EH (cell line): ENCODE measurements at places on chromosomes 4 and X.

DNA sequence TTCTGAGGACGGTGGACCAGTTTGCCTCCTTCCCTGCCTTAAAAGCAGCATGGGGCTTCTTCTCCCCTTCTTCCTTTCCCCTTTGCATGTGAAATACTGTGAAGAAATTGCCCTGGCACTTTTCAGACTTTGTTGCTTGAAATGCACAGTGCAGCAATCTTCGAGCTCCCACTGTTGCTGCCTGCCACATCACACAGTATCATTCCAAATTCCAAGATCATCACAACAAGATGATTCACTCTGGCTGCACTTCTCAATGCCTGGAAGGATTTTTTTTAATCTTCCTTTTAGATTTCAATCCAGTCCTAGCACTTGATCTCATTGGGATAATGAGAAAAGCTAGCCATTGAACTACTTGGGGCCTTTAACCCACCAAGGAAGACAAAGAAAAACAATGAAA is 255.3 kb downstream of the RAPGEF2 start:
- DNase-seq: peak; percentile 91

DNA sequence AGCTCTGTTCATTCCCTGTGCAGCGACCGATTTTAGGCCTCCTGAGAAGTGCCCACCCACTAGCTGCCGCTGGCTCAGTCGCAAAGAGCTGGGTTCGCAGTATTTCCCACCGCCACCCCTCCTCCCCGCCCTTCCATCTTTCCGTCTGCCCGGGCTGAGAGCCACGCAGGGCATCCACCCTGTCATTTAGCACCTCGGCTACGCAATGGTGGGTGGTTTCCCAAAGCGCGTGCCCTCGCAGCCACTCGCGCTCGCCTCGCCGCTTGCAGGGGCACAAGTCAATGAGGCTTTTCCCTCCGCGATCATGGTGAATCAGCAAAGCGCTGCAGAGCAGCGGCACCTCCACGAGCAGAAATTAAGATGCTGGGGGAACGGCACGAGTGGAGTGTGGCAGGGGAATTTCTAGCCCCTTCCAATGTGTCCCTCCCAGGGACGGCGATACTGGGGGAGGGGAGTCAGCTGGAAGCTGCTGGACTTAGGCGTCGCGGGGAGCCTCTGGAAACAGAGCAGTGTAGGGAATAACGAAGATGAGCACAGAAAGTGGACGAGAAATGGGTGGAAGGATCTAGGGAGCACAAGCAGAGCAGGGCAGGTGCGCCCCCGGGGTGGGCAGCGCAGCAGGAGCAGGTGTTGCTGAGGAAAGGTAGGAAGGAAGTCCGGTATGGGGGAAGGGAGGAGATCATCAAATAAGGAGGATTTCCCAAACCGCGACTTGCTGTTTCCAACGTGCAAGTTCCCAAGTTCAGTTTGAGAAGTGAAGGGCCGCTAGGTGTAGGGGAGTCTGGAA is 2.4 kb upstream of the PTCHD1 start:
- no peak for DNase-seq

DNA sequence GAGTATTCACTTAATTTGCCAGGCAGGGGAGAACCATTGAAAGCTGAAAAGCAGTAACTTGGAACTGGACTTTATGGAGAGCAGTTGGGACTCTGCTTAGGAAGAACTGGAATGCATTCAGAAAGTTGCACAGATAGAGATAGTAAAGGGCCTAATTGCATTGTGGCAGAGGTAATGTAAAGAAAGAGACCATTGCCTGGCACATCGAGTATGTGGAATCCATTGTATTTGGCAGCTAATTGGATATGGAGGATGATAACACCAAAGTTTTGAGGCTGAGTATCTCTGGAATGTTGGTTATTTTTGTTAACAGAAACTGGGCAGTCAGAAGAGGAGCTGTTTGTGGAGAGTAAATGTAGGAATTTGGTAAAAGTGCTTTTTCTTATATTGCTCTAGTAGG is 169.9 kb downstream of the BMPR1B start:
- DNase-seq: no peak

GRCh38 chr4:122623637-122624166 is 2.8 kb upstream of the IL21 start:
- DNase-seq: no peak

DNA sequence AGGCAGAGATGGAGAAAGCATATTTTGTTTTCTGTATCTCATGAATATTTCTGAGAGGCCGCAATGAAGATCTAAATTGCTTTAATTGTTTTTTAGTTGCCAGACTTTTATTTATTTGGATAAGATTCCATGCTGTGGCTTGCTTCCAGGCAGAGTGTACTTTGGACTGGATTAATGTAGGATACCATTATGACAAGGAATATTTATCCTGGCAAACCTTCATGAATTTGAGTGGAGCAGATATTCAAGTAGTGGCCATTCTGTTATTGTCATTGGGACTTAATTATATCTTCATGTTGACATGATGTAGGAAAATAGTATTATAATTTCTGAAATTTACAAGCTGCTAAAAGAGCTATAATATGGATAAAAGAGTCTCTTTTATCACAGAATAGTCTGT is 182.9 kb downstream of the C4orf33 start:
- DNase-seq: no peak

DNA sequence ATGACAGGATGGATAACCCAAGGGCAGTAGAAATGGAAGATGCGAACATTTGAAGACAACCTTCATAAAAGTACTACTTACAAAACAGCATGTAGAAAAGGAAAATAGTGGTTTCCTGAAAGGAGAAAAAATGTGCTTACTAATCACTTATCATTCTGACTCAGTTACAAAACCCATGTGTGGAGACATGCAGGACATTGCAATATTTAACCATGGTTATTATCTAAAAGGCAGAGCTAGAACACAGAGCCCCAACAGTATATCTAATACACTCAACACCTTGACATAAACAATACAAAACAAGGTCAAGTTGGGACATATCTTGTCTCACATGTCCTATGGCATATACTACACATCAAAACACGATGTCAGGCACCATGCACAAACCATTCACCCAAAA is 55.9 kb downstream of the EIF4E start:
- peak; percentile 27 for DNase-seq

GRCh38 chr4:185852961-185853360 is 41.0 kb upstream of the SORBS2 start:
- DNase-seq: no peak

DNA sequence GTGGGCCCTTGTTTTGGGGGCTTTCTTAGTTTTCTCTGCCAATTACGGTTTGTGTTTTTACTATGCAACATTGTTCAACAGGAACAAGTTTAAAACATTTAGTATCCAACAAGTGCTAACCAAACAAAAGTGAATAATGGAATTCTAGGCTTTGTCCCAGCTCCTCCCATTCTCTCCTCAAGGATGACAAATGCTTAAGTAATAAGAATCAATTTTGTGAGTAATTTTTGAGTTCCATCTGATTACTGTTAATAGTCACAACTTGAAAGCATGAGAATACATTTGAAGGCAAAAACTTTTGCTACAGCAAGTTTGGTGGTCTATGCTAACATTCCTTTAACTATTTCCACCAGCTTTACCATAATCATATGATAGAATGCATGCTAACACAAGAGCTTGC is 78.1 kb upstream of the HPGD start:
- no peak for DNase-seq

DNA sequence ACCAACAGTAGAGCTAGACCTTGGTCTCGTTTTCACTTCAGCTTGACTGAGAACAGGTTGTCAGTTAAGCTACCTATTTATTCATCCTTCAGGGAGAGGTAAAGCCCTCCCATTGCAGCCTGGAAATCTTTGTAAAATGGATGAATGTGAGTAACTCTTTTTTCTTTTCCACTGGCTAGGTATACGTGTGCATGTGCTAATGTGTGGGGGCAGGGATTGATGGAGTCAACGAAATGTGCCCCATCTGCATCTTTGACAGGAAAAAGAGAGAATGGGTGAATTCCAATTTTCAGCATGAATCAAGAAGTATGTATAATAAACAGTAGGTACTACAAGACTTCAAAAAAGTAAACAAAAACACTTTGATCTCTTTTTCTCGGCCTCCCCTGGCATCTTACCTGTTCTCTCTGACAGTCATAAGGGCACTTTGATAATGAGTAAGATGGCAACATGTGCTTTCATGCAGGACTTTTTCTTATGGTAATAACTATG is at the start of gene IL21:
IL21 (minus strand) TSS at position 51 of the 492 bp plus-strand sequence. CDS start 55 bp downstream, outside the sequence.
- no peak for DNase-seq

DNA sequence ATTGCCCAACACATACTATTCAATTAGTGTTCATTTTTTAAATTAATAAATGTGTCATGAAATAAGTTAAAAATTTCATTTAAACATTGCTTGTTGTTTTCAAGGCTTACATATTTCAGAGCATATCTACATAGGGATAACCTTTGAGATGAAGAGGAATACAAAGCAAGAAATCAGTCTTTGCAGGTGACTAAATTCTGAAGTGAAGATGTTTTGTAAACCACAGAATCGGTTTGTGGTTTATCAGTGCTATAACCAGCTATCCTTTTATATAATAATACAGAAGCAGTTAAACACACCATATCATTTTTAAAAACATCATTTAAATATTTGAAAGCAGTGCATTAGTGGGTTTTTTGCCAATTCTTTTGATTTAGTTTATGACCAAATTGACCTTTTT is 26.9 kb downstream of the FAM241A start:
- DNase-seq: no peak

DNA sequence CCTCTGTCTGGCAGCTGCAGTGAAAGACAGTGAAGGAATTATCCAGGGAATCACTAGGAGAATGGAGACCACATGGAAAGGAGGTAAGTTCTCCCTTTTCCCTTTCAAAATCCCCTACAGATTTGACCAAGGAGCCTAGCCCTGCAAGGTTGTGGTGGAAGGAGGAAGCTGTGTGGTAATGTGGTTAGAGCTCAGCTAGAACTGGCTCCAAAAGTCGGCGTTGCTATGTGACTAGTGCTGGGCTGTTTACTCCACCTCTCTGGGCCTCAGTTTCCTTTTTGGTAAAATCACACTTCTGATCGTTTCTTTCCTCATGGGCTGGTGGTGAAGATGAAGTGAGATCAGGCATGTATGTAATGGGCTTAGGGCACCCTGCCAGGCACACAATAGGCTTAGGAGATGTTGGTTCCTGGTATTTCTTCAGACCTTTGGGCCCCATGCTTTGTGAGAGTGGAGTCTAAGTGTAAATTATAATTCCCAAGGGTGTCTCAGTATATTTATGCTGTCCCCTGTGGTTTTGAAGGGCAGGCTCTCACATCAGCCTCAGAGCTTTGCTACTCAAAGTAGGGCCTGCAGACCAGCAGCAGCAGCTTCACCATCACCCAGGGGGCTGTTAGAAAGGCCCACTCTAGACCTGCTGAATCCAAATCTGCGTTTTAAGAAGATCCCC is 183.7 kb upstream of the BCOR start:
- DNase-seq: no peak

GRCh38 chr4:140057701-140058100 is 96.3 kb downstream of the MAML3 start:
- no peak for DNase-seq

DNA sequence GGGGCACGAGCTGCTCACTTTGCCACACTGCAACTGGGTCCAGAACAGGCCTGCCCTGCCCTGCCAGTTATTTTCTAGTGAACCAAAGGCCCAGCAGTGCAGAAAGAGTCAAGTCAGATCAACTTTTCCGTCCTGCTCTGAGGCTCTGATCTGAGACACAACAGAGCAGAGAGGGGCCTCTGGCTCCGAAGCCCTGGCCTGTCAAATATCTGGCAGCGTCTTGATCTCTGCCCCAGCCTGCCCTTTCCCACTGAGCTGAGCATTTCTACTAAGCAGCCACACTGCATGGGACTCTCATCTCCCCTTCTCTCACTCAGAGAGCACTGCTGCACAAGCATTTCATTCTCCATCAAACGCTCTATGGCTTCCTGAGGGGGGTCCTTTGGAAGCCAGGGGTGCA is 11.8 kb downstream of the IGFBP7 start:
- no peak for DNase-seq

- DNase-seq: peak; percentile 22
Measured at GRCh38 chrX:65451663-65452062, 82.9 kb downstream of the LAS1L start.

GRCh38 chr4:116122124-116122523 is 963.3 kb downstream of the TRAM1L1 start:
- DNase-seq: no peak

DNA sequence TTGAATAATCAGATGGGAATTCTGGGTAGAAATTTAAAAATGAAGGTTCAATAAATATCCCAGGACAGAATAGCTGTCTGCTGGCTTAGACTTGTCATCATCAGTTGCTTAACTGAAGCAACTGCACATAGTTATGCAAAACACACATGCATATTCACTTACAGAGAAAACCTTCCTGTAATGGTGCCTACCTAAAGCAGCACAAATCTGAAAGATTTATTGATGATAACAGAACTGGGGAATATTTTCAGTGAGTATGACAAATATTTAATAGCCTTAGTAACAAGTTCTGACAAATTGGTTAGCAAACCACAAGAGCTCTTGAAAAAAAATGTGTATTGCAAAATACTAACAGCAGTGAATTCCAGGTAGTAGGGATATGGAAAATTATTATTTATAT is 606.8 kb upstream of the BOD1L1 start:
- no peak for DNase-seq

GRCh38 chr4:143700416-143701352 is at the start of gene FREM3:
TSS of gene FREM3 (minus strand) at chr4:143700675. CDS start at chr4:143700675, 0 bp downstream.
- no peak for DNase-seq

- DNase-seq: no peak
Measured at GRCh38 chrX:134256684-134257083, 19.7 kb downstream of the CCDC160 start.

GRCh38 chrX:79452881-79453280 is 85.7 kb upstream of the ITM2A start:
- DNase-seq: no peak

DNA sequence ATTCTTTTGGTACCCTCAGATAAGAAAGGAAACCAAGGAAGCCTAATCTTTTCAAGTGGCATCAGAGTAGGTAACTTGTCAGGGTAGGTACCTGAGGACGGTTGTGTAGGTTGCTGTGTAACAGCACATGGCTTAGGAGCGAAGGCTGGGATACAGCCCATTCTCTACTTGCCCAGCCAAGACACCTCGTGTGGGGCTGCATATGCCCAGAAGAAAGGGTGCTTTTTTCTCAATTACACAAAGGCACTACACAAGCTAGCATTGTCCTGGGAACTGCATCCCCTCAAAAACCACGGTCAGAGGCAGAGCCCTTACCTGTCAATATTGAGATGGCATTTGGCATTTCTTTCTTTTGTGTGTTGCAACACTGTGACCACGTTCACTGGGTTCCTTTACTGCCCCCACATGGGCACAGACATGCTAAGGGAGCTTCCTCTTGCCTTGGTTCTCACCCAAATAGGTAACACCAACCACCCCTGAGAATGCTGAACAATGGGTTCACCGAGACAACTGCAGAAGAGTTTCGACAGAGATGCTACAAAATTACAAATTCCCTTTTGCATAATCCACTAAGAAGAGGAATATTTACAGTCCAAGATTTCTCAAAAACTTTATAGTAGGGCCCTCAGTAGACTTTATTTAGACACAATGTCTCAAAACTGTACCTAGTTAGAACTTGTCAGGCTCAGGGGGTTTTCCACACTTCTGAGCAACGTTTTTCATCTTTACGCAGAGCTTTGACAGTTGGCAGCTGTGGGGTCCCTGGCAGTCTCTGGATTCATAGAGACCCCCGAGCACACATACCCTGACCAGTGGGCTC is 35.8 kb upstream of the TNIP3 start:
- no peak for DNase-seq

- DNase-seq: no peak
Measured at GRCh38 chrX:2888309-2888708, 40.8 kb downstream of the ARSD start.

- DNase-seq: no peak
Measured at GRCh38 chr4:172007889-172008288, 194.7 kb downstream of the GALNTL6 start.
